Suppressor macrophage treated with lipopolysaccharide for 1 hour (primary cell): ENCODE measurements at places on chromosomes 11 and 22.

GRCh38 chr11:117528097-117528721 is 200.6 kb downstream of the CEP164 start:
- DNase-seq: no peak

DNA sequence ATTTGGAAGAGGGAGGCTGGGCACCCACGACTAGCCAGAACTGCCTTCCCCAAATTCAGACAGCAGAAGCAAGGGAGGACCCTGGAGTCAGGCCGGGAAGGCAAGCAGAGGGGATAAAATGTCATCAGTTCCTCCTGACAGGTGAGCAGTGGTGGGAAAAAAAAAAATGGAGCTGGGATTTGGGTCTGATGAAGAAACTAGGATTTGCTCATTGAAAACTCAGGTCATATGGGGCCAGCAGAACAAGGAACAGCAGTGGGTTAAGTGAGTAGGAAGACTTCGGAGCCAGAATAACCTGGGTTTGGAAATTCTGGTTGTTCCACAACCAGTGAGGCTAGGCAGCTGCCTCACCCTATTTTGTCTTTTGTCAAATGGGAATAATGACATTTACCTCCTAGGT is 28.9 kb upstream of the DRD2 start:
- DNase-seq: no peak

DNA sequence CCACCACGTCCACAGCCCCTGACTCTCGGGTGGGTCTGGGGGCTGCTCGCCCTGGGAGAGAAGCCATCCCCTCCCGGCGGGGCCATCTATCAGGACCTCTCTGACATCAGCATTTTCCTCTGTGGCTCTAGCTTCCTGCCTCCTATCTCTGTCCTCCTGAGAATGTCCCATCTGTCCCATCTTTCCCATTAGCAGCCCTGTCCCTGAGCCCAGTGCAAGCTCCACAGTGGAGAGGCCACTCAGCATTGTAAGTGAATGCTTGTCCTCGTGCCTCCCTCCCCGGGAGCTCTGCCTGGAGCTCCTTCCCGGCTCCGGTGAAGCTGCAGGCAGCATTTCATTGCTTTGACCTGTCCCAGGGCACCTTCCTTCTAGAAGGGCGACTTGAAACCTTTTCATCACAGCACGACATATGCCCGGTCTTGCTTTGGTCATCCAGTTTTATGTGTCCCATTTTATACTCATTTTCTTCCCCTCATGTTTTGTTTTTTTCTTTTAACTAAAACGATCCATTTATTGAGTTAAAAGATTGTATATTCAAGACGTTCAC is 49.7 kb downstream of the RTN4R start:
- no peak for DNase-seq

DNA sequence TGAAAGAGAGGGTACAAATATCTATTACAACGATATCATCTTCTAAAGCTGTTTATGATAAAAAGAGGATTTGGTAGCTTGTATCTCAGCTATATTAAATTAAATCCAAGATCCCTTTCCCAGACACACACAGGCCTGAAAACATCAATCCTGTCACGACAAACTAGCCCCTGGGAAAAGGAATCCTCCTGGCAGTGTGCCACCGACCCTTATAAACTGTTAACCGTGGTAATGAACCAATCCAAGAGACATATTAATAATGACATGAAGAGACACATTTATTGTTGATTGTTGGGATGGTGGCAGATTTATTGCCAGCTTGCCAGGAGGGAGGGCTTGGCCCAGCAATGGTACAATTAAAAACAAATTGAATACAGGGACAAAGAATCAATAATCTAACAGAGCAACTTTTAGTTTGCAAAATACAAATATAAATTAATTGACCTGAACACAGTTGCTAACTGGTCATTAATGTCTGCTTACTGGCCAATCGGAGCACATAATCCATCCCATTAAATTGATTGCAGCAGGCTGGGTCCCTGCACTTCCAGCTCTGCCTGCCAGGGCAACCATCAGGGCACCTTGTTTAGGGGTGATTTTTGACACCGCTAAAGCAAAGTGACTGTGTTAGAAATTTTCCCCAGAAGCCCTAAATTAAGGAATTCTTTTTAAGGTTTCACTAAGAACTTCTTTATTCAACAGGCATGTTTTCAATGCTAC is 887.6 kb downstream of the OPCML start:
- DNase-seq: no peak

- peak; percentile 41 for DNase-seq
Measured at GRCh38 chr11:118691926-118692830, 12.7 kb upstream of the TREH start.

DNA sequence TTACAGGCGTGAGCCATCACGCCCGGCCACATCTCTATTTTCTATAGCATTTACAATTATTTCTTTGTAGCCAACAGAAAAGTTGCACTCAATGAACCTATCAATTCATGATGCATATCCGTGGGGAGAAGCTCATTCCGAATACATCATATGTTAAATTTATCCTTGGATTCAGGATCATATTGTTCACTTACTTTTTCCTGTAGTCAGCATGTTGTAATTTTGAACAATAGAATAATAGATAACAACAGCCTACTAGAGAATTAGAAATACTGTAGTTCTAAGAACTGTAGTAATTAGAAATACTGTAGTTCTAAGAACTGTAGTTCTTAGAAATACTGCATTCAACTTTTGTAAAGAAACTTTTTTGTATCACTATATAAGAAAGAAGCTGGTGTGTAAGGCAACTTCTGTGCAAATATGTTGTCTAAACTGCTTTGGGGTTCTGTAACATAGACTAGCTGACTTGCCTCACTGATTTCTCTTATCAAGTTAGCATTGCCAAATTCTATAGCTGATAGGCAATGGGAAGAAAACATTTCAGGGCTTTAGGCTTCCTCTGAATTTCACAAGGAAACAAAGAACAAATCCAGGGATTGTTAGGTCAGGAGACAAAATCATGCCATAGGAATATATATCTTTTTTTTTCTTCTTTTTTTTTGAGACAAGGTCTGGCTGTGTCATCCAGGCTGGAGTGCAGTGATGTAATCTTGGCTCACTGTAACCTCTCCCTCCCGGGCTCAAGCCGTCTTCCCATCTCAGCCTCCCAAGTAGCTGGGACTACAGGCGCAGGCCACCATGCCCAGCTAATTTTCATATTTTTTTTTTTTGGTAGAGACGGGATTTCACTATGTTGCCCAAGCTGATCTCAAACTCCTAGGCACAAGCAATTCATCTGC is 91.9 kb downstream of the CSTPP1 start:
- DNase-seq: no peak

DNA sequence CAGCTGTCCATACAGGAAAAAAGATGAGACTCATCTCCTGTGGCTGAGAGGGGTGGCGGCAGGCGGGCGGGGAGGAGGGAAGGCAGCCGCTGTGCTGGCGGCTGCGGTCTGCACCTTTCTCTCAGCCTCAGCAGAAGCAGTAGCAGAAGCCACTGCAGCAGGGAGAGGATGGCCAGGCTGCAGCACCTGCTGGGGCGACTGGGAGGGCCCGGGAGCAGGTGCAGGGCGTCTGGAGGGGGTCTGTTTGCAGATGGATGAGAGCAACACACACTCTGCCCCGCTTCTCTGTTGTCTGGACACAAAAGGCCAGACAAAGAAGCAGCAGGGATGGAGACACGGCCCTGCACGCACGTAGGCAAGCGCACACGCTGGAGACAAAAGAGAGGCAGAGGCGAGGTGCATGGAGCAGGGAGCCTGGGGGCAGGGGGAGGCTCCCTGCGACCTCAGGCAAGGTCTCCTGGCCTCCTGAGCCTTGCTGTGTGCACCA is 9.3 kb upstream of the MIAT start:
- DNase-seq: no peak

DNA sequence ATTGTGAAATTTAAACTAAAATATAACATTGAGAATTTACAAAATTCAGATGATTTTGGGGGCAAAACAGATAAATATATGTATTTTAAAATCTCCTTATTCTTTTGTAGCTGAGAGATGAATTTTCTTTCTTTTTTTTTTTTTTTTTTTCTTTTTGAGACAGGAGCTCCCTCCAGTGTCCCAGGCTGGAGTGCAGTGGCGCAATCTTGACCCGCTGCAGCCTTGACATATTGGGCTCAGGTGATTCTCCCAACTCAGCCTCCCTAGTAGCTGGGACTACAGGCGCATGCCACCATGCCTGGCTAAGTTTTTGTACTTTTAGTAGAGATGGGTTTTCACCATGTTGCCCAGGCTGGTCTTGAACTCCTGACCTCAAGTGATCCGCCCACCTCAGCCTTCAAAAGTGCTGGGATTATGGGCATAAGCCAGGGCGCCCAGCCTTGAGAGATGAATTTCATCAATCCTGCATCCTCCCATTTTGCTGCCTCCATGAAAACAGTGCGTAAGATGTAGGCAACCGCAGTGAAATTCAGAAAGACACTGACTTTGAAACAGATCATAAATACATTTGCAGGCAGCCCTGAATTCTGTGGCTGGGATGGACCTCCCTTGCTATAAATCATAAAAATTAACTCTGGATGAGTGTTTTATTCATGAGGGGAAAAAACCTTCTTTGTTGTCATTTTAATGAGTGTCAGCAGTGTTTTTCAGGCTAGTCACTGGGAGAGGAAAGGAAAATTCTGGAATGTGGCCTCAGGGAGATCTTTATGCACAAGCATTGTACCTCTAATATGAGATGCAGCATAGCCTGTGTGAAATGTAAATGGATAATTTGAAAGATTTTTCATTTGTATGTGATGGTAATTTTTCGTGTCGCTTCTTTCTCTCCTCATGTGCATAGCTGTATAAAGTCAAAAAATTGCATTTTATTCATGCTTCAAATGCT is 14.4 kb downstream of the ELMOD1 start:
- no peak for DNase-seq

GRCh38 chr11:894575-895201 is 15.9 kb downstream of the CHID1 start:
- no peak for DNase-seq

DNA sequence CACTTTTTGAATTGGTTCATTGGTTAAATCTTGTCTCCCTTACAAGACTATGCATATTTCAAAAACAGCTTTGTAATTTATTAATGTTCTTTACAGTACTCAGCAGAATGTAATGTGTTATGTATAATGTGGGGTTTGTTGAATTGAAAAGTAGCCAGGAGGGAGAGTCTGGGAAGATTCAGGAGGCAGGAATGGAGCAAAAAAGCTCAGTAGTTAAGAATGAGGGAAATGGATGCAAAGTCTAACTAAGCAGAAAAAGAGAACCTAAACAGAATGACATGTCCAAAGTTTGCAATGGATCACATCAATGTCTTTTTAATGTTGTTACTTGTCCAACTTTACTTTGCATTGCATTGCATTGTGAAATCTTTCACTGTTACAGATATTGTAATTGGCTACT is 86.5 kb upstream of the CARD18 start:
- DNase-seq: no peak

DNA sequence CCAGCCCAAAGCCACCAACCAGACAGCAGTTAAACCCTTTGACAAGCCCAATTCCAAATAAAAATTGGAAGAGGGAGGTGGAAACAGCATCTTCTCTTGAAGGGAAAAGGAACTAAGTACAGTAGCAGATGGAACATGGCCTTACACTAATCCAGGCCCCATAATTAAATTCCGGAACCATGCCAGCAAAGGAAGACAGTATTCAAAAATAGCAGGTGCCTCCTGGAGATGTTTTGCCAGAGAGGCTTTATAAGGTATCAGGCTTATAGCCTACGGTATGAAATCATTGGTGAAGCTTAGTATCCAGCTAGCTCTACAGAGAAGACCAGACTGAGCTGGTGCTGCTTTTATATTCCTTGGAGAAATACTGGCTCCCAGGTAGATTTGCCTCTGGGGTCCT is 344.1 kb upstream of the API5 start:
- DNase-seq: no peak
